Naive thymus-derived CD4-positive, alpha-beta T cell (primary cell): ENCODE measurements at places on chromosomes 11 and 22. TPM values are rescaled to one million over a fixed set of nuclear protein-coding genes. Genes with fewer than 3 reads are reported as not detected.

GRCh38 chr22:21941921-21942320 is 10.7 kb downstream of the PPM1F start:
- no peak for DNase-seq
- H3K36me3 ChIP-seq: no peaks in the 10 kb centered on the region
- H3K27me3 ChIP-seq: no peaks in the 10 kb centered on the region
- no peak overlapping the region for H3K4me3 ChIP-seq
- no peak overlapping the region for H3K27ac ChIP-seq

- no peak overlapping the region for H3K4me3 ChIP-seq
- H3K27ac ChIP-seq: no peak overlapping the region
- DNase-seq: no peak
- H3K27me3 ChIP-seq: no peaks in the 10 kb centered on the region
- no peaks in the 10 kb centered on the region for H3K36me3 ChIP-seq
These were observed 1158.0 kb downstream of the TBC1D22A start for GRCh38 chr22:47920380-47920959.

GRCh38 chr11:47508240-47508957 is 44.5 kb downstream of the CELF1 start:
- peak overlapping the region; percentile 20 for H3K27ac ChIP-seq
- H3K4me3 ChIP-seq: no peak overlapping the region
- no peaks in the 10 kb centered on the region for H3K27me3 ChIP-seq
- peaks cover 37% of the 10 kb centered on the region for H3K4me1 ChIP-seq

DNA sequence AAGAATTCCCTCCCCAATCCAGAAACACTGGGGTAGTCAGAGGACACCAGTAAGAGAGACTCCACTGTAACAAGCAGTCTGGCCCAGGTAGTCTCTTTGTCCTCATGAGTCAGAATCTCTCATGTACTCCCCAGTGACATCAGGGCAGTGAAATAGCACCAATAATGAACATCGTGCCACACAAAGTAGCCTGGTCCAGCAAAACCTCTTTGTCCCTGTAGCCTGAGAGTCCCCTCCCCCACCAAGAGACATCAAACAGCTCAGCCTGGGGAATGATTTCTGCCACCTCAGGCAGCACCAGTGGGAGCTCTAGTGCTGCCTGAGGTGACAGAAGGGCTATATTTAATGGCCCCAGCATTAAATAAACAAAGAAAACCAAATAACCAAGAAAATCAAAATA is 88.1 kb downstream of the SBF2 start:
- no peak overlapping the region for H3K27ac ChIP-seq
- no peaks in the 10 kb centered on the region for H3K4me1 ChIP-seq
- no peaks in the 10 kb centered on the region for H3K27me3 ChIP-seq
- H3K36me3 ChIP-seq: no peaks in the 10 kb centered on the region

DNA sequence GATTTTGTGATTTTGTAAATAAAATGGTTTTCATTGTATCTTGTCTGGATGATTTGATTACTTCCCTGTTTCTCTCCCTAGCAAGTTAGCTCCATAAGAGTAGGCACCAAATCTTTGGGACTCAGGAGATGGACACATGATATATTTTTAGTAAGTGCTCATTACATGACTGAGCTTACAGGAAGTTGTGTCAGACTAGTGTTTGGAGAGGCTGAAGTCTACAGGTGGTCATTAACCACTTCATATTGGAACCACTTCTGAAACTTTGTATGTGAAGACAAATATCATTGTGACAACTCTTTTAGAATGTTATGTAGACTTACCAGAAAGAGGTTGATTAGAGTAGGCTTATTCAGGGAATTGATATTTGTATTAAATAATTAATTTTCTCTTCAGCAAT is 19.1 kb downstream of the ARHGAP42 start:
- DNase-seq: no peak
- no peaks in the 10 kb centered on the region for H3K4me1 ChIP-seq
- H3K27me3 ChIP-seq: no peaks in the 10 kb centered on the region
- H3K4me3 ChIP-seq: no peak overlapping the region

Gene MUC5B
- total RNA-seq: not detected

- peaks cover 13% of the 10 kb centered on the region for H3K36me3 ChIP-seq
- H3K4me1 ChIP-seq: peaks cover 87% of the 10 kb centered on the region
- no peak overlapping the region for H3K4me3 ChIP-seq
- no peaks in the 10 kb centered on the region for H3K27me3 ChIP-seq
- H3K27ac ChIP-seq: peak overlapping the region; percentile 75
- DNase-seq: no peak
These were observed 8.5 kb upstream of the CDC42BPG start for GRCh38 chr11:64852804-64853509.

Gene WNT11
- total RNA-seq: not detected

GRCh38 chr22:47374901-47375575 is 612.6 kb downstream of the TBC1D22A start:
- no peak overlapping the region for H3K27ac ChIP-seq
- no peaks in the 10 kb centered on the region for H3K27me3 ChIP-seq
- no peak for DNase-seq
- H3K4me3 ChIP-seq: no peak overlapping the region
